ENCODE measurements at places on chromosomes 3 and 15.

DNA sequence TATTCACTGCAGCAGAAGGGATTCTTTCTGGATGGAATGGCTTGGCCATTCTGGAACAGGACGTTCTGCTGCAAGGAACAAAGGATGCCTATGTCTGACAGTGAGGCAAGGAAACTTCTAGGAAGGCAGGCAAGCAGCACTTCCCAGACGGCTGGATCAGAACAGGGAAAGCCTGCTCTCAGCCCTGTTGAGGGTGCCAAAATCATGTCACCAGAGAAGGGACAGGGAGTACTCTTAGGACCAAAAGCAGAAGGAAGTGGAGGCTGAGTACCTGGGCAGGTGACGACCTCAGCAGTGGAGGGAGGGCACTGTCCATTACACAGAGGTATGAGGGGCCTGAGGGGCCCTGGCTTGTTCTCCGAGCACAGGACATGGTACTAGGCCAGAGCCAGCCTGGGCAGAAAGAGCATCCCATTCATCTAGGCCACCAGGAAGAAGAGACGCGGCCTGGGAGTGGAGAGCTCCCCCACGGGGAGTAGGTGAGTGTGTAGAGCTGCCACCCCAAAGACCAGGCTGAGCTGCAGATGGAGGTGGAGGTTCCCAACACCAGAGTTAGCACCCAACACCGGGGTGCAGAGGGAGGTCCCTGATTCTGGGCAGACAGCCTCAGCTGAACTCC is 9.6 kb downstream of the KLF15 start:
- no peak for DNase-seq

- DNase-seq = no peak
Observed at GRCh38 chr3:189512039-189512438, 119.2 kb upstream of the TP63 start.

DNA sequence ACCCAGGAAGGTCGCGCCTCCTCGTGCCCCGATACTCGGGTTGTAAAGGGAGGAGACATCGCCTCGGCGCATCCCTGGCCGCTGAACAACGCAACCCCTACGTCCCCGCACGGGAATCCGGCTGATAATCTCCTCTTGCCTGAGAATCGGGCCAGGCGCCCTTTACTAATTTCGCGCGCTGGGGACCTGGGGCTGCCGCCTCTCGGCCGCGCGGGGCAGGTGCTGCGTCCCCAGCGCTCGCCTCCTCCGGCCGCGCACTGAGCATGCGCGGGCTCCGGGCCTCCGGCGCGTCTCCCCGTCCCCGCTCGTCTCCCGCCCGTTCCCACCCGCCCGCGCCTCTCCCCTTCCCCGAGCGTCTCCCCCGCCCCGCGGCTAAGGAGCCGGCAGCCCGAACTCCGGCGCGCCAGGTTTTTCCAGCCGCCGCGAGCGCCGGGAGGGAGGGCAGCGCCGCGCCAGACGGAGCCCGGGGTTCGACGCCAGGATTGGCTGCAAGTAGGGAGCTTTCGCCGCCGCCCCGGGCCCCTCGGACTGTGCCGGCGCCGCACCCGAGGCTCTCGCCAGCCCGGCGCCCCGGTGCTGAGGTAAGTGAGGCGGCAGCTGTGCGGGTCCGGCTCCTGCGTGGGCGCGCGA is at the start of gene CNTN4:
TSS of gene CNTN4 (plus strand) at position 469 of the 630 bp plus-strand sequence.
- DNase-seq = peak; percentile 69

DNA sequence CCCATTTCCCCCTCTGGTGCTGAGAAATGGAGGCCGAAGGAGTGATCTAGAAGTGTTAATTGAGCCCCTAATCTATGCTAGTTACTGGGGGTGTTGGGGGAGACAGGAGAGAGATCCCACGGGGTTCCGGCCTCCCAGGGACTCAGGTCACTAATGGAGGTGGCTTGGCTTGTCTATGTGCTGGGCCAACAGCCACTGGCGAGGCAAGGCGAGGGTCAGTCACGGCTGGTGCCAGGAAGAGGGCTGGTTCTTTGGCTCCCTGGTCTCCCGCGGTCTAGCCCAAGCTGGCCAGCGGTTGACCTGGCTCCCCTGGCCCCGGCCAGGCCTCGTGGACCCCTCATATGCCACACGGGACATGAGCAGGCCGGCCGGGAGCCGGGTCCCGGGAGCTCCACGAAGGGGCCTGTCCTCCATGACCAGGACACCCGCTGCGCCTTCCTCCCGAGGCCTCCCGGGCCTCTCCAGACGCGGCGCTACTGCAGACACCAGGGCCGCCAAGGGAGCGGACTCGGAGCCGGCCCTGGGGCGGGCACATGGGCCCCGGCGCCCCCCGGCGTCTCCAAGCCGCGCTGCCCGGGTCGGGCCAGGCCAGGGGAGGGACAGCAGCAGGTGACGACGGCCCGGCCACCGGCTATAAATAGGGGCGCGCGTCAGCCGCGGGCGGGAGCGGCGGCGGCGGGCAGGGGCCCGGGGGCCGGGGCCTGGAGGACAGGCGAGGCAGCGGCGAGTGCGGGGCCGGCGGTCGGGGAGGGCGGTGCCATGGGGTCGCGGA is at the start of gene ALPK3:
TSS of gene ALPK3 (plus strand) at position 663 of the 772 bp plus-strand sequence. CDS start at position 760, 97 bp downstream.
- peak; percentile 27 for DNase-seq

GRCh38 chr3:13700362-13700761 is 151.4 kb downstream of the FBLN2 start:
- DNase-seq = no peak

GRCh38 chr3:128448491-128448890 is 18.2 kb downstream of the DNAJB8 start:
- no peak for DNase-seq

- DNase-seq = no peak
Observed at GRCh38 chr15:52078197-52078875, 34.2 kb downstream of the BCL2L10 start.

DNA sequence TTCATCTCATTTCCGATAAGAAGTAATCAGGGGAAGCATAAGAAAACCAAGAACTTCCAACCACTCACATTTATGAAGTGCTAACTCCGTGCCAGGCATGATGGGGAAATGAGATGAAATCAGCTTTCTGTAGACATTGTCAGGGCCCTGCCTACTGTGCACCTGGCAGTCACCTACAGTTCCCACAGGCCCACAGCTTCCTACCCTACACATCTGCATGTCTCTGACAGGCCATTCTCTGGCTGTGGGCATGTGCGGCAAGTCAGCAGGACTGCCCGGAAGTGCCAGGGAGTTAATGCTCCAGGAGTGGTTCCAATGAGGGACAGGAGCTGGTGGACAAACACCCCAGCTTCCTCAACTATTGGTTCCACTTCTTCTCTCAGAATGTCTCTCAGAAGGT is 24.3 kb downstream of the EIF1B start:
- no peak for DNase-seq

DNA sequence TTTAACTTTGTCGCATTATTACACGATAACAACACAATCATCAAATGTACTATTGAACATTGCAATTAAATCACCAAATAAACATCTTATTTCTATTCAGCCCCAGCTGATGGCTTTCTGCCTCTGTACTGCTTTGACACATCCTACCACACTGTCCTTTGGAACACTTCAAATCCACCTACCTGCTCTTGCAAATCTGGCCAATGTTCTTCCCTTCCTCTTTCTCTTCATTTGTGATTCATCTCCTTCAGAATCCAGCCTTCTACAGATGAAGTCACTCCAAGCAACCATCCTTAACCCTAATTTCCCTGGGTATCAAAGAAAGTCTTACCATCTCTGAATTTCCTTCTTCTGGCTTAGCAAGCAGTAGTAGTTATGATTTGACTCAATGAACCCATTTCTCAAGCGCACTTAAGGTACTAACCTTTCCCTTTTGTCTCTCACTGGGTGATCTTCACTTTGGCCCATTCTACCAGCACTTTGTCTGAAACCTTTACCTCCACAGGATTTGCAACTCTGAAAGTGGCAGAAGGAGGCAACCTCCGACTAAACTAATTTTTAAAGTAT is 502.9 kb downstream of the FOXP1 start:
- no peak for DNase-seq

- no peak for DNase-seq
Observed at GRCh38 chr3:33394403-33395054, 45.7 kb downstream of the UBP1 start.

DNA sequence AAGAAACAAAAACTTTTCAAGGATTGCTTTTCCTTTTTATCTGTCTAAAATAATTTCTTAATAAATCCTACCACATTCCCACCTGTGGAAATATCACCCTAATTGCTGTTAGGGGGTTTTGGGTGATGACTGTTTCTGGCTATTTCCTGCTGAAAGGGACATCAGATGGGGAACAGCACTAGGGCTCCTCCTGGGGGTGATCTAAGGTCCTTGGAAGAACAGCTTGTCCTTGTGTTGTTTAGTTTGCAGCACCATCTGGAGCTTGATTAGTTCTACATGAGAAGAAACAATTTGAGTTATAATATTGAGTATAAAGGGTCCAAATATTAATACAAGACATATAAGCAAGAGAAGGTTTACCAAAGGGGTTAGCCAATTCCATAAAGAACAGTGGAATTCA is 18.7 kb downstream of the OR5H15 start:
- no peak for DNase-seq

- DNase-seq = no peak
Observed at GRCh38 chr3:151426341-151426657, 34.6 kb downstream of the IGSF10 start.

GRCh38 chr15:85685356-85685755 is 109.4 kb downstream of the KLHL25 start:
- DNase-seq = no peak

DNA sequence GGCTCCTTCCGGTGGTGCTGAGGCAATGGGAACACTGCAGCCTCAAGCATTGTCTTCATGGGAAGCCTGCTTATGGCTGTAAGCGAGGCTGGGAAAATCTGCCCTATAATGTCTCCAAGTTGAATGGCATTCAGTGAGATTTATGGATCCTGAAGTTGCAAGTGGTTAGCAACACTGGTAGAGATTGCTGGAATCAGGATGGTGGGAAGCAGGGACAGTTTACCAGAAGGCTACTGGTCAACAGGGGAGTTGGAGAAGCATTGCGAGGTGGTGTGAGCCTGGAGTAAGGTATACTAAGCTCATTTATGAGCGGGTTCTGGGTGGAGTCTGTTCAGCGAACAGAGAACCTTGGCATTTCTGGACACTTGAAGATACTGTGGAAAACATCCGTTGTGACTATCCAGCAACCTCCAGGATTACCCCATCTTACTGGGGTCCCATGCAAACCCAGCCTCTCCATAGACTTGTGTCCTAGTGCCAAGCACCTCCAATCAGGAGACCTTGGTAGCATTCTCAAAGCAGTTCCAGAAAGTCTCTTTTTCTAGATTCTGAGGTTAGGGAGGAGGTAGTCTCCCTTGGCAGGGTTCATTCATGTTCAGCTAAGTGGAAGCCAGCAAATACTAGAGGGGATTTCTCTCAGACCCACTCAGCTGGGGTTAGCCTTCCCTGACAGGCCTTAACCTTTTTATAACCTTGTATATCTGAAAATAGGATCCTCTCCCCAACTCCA is 7.3 kb downstream of the RPSA start:
- no peak for DNase-seq

- no peak for DNase-seq
Observed at GRCh38 chr3:111853068-111853467, 6.0 kb upstream of the PHLDB2 start.

DNA sequence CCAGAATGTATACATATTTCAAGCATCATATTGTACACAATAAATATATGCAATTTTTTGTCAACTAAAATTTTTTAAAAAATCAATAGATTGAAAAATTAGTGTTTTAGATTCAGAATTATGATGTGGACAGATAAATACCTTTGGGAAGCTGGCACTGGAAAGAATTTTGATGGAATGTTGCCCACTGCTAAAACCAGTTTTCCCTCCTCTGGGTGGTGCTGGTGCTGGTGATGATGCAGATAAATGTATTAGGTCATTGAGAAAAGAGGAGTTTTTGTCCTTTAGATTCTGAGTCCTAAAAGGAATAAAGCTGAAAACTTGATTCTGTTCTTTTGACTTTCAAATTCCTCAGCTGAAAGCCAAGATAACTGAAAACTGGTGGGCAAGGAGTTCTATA is 56.0 kb upstream of the SUCLG2 start:
- DNase-seq = no peak

DNA sequence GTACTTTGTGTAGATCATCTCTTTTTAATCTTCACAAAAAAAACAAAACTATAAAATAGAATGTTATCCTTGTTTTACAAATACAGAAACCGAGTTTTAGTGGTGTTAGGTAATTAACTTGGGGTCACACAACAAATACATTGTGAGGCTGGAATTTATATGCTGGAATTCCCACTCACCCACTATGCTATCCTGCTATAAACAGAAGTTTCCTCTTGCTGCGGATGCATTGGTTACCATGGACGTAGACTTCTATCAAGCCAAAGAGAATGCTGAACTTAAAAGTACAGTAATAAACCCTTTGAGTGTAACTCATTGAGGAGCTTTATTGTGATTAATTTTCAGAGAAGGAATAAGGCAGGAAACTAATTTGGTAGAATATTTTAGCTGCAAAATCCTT is 9.2 kb downstream of the SNAP23 start:
- DNase-seq = no peak

GRCh38 chr3:30098653-30099455 is 507.5 kb upstream of the TGFBR2 start:
- no peak for DNase-seq

DNA sequence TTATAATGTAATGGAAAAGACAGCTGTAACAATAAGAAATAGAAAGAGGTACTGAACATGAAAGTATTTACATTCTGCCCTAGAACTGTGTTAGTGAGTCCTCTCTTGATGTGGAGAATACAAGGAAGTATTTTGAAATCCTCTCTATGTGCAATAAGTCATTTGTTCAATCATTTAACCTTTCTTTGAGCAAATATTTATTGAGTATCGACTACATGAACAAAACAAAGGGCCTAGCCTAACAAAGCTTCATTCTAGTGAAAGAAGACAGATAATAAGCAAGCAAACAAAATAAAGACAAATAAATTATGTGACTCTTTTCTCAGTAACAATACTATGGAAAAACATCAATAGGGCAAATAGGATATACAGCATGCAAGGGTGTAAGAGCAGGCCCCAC is 354.9 kb upstream of the ATP11B start:
- no peak for DNase-seq

GRCh38 chr3:182755308-182755707 is 38.0 kb upstream of the ATP11B start:
- DNase-seq = no peak

DNA sequence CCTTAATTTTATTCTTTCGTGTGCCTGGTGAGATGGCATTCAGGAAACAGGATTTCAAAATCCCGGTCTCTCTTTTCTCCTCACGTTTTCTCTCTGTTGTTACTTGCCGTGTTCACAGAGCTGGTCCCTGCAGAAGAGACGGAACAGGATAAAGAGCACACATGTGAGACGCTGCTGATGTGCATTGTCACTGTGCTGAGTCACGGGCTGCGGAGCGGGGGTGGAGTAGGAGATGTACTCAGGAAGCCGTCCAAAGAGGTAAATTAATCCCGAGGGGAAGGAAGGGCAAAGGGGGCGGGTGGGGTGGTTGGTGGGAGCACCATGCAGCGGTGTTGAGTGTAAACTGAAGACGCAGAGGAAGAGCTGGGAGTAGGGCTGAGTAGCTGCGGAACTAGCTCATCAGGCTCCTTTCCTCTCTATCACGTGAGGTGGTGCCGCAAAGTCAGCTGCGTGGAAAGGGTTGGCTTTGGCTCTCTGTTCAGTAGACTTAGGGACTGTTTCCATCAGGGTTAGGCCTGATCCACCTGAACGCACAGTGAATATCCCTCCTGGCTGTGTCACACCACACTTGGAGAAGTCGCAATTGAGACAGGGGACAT is 164.8 kb upstream of the BHLHE40 start:
- no peak for DNase-seq

GRCh38 chr3:16369276-16369675 is 104.3 kb downstream of the OXNAD1 start:
- no peak for DNase-seq

- no peak for DNase-seq
Observed at GRCh38 chr3:127675651-127676391, 3.1 kb downstream of the ABTB1 start.

GRCh38 chr3:172536993-172537419 is 13.8 kb upstream of the TNFSF10 start:
- no peak for DNase-seq
